Right atrium auricular region (tissue), 2 donors: ENCODE measurements at places on chromosomes 5 and 9. TPM values are rescaled to one million over a fixed set of nuclear protein-coding genes. Genes with fewer than 3 reads are reported as not detected.

The ADAMTSL1 gene
- 3.8 TPM for total RNA-seq

The IRX1 gene
- not detected for total RNA-seq

The PGM5 gene
- total RNA-seq = 281 TPM

The NMUR2 gene
- total RNA-seq = not detected

The DNAJB5 gene
- 82.4 TPM for total RNA-seq

The PDZD2 gene
- 86.4 TPM for total RNA-seq

The PCDHGA7 gene
- 4.9 TPM for total RNA-seq

- no peak overlapping the region for H3K4me3 ChIP-seq
- H3K36me3 ChIP-seq = no peaks in the 10 kb centered on the region
- H3K27ac ChIP-seq = no peak overlapping the region
Measured at GRCh38 chr5:90015584-90016018, 394.0 kb downstream of the CETN3 start.

DNA sequence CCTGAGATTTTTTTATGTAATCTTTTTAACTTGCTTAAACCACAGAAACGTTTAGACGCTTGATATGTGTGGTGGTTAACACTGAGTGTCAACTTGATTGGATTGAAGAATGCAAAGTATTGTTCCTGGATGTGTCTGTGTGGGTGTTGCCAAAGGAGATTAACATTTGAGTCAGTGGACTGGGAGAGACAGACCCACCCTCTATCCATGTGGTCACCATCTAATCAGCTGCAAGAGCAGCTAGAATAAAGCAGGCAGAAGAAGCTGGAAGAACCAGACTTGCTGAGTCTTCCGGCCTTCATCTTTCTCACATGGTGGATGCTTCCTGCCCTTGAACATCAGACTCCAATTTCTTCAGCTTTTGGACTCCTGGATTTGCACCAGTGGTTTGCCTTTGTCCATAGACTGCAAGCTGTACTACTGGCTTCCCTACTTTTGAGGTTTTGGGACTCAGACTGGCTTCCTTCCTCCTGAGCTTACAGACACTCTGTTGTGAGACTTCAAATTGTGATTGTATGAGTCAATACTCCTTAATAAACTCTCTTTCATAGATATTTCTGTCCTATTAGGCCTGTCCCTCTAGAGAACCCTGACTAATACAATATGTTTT lies 816.0 kb upstream of the CDH9 start:
- H3K27me3 ChIP-seq = no peaks in the 10 kb centered on the region
- H3K4me1 ChIP-seq = no peaks in the 10 kb centered on the region
- DNase-seq = no peak
- H3K27ac ChIP-seq = no peak overlapping the region
- H3K4me3 ChIP-seq = no peak overlapping the region

GRCh38 chr5:180287868-180288267 lies 4.0 kb downstream of the MAPK9 start:
- peaks cover 30% of the 10 kb centered on the region for H3K4me1 ChIP-seq
- no peak for DNase-seq
- no peaks in the 10 kb centered on the region for H3K27me3 ChIP-seq
- no peak overlapping the region for H3K27ac ChIP-seq

- H3K4me3 ChIP-seq = no peak overlapping the region
- DNase-seq = no peak
- no peaks in the 10 kb centered on the region for H3K4me1 ChIP-seq
- peaks cover 18% of the 10 kb centered on the region for H3K36me3 ChIP-seq
Measured at GRCh38 chr9:120446671-120447070, 133.3 kb downstream of the CDK5RAP2 start.

- peaks cover 89% of the 10 kb centered on the region for H3K4me1 ChIP-seq
- H3K4me3 ChIP-seq = peak overlapping the region; percentile 43
- no peaks in the 10 kb centered on the region for H3K36me3 ChIP-seq
- H3K27me3 ChIP-seq = no peaks in the 10 kb centered on the region
- H3K27ac ChIP-seq = peak overlapping the region; percentile 88
Measured at GRCh38 chr9:35910613-35911359, 1.5 kb downstream of the SPAAR start.

- no peak overlapping the region for H3K4me3 ChIP-seq
- H3K4me1 ChIP-seq = no peaks in the 10 kb centered on the region
- DNase-seq = no peak
- no peaks in the 10 kb centered on the region for H3K36me3 ChIP-seq
Measured at GRCh38 chr5:56301069-56301468, 67.9 kb upstream of the ANKRD55 start.

DNA sequence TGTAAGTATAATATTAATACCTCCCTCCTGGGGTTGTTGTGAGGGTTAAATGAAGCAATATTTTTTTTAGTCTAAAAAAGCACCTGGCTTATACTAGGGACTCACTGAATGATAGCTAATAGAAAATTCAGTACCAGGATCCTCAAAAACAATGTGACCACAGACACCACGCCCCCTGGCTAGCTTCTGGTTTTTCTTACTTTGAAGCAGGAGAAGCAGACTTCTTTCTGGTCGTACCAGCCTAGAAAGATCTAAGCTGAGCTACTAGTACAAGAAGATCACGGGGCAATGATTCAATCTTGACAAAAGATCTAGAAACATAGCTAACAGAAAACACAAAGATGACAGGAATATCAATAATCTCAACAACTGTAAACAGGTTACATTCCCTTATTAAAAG lies 218.5 kb upstream of the SLC30A5 start:
- no peaks in the 10 kb centered on the region for H3K4me1 ChIP-seq
- H3K36me3 ChIP-seq = no peaks in the 10 kb centered on the region
- no peak overlapping the region for H3K4me3 ChIP-seq
- DNase-seq = no peak

GRCh38 chr5:172187118-172188032 lies 649 bp downstream of the STK10 start:
- H3K27ac ChIP-seq = peak overlapping the region; percentile 89
- no peaks in the 10 kb centered on the region for H3K4me1 ChIP-seq
- peak; percentile 77 for DNase-seq
- H3K36me3 ChIP-seq = no peaks in the 10 kb centered on the region
- no peaks in the 10 kb centered on the region for H3K27me3 ChIP-seq
- peak overlapping the region; percentile 82 for H3K4me3 ChIP-seq

GRCh38 chr5:96080557-96080956 lies 118.9 kb upstream of the ELL2 start:
- no peak overlapping the region for H3K4me3 ChIP-seq
- no peaks in the 10 kb centered on the region for H3K4me1 ChIP-seq
- H3K36me3 ChIP-seq = no peaks in the 10 kb centered on the region
- H3K27me3 ChIP-seq = no peaks in the 10 kb centered on the region
- H3K27ac ChIP-seq = no peak overlapping the region

DNA sequence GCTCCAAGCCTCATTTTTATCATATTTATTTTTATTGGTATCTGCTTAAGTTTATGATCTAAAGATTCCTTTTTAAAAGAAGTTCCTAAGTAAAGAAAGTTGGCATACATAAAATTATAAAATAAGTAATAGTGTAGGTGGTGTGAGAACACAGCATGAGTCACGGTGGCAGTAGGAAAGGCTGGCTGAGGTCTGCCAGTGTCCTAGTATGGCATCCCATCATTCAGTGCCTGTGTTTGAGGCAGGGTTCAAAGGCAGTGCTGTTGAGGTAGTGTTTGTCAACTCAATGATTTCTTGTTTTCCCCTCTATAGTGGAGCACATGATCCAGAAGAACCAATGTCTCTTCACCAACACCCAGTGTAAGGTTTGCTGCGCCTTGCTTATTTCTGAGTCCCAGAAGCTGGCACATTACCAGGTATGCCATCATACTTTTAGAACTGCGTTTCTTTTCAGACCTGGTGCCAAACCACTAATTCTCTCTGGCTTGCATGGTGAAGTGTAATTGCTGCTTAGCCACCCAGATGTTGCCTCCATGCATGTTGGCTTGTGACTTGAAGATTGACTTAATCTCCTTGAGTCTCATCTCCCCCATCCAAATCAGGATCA lies 18.4 kb downstream of the ZNF346 start:
- DNase-seq = no peak
- H3K27ac ChIP-seq = no peak overlapping the region
- peaks cover 2% of the 10 kb centered on the region for H3K4me1 ChIP-seq
- H3K4me3 ChIP-seq = no peak overlapping the region

DNA sequence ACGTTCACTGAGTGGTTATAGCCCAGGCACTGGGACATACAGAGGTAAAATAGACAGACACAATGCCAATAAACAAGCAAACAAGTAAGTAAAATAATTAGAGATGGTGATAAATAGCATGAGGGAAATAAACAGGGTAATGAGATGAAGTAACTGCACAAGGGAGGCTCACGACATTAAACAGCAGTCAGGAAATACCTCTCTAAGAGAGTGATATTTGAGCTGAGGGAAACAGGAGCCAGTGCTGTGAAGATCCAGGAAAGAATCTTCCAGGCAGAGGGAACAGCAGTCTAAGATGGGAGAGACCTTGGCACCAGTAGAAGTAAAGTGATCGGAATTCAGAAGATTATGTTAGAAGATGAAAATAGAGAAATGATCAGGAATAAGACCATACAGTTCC lies 279.4 kb downstream of the HINT1 start:
- H3K4me1 ChIP-seq = no peaks in the 10 kb centered on the region
- no peaks in the 10 kb centered on the region for H3K27me3 ChIP-seq
- no peaks in the 10 kb centered on the region for H3K36me3 ChIP-seq
- H3K4me3 ChIP-seq = no peak overlapping the region
- no peak for DNase-seq

DNA sequence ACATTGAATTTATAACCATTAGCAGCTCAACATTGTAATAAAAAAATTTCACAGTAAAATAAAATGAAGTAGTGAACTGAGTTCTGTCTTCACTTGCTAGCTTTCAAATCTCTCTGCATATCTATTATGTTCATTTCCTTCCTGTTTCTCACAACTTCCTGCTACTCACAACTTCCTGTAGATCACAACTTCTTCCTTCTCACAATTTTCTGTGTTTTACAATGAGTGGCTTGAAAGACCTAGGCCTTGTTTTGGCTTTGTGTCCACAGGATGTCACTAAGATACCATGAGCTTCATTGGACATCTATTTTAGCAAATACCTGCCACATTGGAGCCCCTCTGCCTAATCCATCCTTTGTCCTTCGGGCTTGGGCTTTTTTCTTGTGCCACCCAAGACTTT lies 480.3 kb upstream of the ADAMTS16 start:
- H3K27ac ChIP-seq = no peak overlapping the region
- no peak overlapping the region for H3K4me3 ChIP-seq
- DNase-seq = no peak
- no peaks in the 10 kb centered on the region for H3K27me3 ChIP-seq

DNA sequence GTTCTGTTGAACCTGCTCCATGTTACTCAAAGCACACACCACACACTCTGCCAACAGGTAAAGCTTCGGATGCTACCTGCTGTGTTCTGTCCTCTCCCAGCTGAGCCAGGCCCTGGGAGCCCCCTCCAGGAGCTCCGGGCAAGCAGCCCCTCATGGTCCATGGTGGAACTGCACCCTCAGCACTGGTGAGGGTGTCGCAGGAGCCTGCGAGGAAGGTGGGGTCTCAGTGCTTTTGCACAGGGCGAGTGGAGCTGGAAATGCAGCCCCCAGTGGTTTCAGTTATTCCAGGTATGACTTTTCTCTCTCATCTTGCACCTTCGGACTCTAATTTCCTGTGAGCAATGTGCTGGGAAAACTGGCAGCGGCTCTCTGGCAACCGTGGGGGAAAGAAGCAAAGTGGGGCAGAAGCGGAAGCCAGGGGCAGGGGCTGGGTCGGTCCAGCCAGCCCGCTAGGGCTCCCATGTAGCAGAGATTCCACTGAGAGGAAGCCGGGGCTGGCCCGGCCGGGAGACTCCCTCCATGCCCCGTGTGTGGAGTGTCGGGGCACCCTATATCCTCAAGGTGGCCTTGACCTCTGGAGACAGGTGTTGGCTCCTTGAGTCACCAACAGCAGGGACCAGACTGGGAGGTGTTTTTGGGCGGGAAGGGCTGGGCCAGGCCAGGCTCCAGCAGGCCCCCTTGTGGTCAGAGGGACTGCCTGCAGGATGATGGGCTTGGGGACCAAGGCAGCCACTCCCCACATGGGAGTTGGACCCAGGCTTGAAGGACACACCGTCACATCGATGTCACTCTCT lies 75.6 kb upstream of the PRSS3 start:
- no peak for DNase-seq
- H3K4me1 ChIP-seq = no peaks in the 10 kb centered on the region
- H3K27ac ChIP-seq = no peak overlapping the region
- H3K4me3 ChIP-seq = no peak overlapping the region
- H3K27me3 ChIP-seq = no peaks in the 10 kb centered on the region
- H3K36me3 ChIP-seq = no peaks in the 10 kb centered on the region

DNA sequence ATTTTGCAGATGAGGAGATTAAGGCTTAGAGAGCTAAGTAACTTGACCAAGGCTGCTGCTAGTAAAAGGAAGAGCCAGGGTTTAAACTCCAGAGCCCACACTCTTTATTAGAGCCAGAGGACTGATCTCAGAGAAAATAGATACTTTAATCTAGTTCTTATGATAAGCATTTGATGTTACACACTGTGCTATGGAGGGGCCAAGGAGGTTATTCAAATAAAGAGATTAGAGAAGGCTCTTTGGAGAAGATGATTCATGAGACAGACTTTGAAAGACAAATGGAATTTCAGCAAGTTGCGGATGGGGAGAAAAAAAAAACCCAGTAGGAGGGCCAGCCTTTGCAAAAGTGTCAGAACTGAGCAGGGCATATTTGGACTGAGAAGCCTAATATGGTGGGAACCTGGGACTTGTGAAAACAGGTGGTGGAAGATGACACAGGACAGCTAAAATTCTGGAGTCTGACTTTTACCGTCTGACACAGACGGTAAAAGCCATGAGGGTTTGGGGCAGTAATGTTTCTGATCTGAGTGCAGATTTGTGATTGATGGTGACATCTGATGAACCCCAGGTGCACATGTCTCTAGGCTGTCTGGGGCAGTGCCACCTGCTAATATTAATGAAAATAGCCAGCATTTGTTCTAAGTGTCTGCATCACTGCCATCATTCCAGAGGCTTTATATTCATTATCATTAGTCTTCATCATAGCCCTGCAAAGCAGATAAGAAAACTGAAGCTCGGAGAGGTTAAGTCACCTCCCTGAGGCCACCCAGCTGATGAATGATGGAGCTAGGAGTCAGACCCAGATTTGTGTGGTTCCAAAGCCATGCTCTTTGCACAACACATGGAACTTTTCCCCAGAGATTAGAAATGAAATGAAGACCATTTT lies 65.3 kb upstream of the CXCL14 start:
- H3K27ac ChIP-seq = no peak overlapping the region
- no peaks in the 10 kb centered on the region for H3K27me3 ChIP-seq
- no peak overlapping the region for H3K4me3 ChIP-seq
- H3K4me1 ChIP-seq = no peaks in the 10 kb centered on the region

DNA sequence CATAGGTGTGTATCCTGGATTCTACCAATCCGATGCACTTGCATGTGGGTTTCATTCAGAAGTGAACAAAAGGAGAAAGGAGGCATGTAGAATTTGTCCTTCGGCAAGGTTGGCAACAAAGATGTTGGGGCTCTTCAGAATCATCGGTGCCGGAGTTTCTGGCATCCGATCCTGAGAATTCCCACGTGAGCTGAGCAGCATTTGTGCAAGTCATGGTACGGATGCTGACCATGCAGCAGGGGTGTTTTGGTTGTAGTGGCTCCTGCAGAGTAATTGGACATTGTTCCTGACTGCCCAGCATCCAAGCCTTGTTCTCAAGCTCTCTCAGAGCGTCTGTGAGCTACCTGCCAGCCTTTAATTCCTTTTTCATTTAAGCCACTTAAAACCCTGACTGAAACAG lies 19.0 kb upstream of the POC5 start:
- H3K27ac ChIP-seq = no peak overlapping the region
- H3K36me3 ChIP-seq = no peaks in the 10 kb centered on the region
- H3K27me3 ChIP-seq = no peaks in the 10 kb centered on the region
- H3K4me3 ChIP-seq = no peak overlapping the region
- no peaks in the 10 kb centered on the region for H3K4me1 ChIP-seq
- no peak for DNase-seq

GRCh38 chr5:55324815-55325418 lies 17.1 kb downstream of the MTREX start:
- H3K27me3 ChIP-seq = no peaks in the 10 kb centered on the region
- H3K4me1 ChIP-seq = no peaks in the 10 kb centered on the region
- H3K4me3 ChIP-seq = no peak overlapping the region
- no peak for DNase-seq
- no peak overlapping the region for H3K27ac ChIP-seq
